ENCODE measurements at places on chromosomes 11 and 22. TPM values are rescaled to one million over a fixed set of nuclear protein-coding genes. Genes with fewer than 3 reads are reported as not detected.

- no peak for DNase-seq
Observed at GRCh38 chr22:46025225-46025972, 48.4 kb upstream of the WNT7B start.

- DNase-seq, result no peak
Observed at GRCh38 chr11:7437696-7438095, 47.6 kb upstream of the OLFML1 start.

DNA sequence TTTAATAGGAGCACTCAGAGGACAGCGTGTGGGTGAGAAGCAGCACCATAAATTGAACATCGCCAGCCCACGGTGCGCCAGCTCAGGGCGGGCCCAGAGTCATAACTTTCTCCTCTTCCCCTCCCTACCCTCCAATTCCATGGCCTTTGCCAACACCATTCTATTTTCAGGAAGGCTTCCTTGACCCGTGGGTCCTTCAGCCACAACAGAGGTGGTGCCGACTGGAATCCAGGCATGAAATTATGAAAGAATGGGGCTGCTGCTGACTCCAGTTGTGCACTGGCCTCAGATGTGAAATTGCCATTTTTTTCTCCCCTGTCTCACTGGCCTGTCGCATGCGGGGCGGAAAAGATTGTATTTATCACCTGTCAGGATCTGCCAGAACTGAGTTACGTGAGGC lies 345.9 kb downstream of the MIAT start:
- no peak for DNase-seq

MMP10 gene
- not detected for total RNA-seq

ZBTB16 gene
- total RNA-seq, result 187 TPM

TSSK2 gene
- 0.79 TPM for total RNA-seq

SYT8 gene
- not detected for total RNA-seq
